ENCODE measurements at places on chromosomes 6 and 20.
A peak's percentile ranks its signal among the peaks of the same experiment; 100 is the strongest.

DNA sequence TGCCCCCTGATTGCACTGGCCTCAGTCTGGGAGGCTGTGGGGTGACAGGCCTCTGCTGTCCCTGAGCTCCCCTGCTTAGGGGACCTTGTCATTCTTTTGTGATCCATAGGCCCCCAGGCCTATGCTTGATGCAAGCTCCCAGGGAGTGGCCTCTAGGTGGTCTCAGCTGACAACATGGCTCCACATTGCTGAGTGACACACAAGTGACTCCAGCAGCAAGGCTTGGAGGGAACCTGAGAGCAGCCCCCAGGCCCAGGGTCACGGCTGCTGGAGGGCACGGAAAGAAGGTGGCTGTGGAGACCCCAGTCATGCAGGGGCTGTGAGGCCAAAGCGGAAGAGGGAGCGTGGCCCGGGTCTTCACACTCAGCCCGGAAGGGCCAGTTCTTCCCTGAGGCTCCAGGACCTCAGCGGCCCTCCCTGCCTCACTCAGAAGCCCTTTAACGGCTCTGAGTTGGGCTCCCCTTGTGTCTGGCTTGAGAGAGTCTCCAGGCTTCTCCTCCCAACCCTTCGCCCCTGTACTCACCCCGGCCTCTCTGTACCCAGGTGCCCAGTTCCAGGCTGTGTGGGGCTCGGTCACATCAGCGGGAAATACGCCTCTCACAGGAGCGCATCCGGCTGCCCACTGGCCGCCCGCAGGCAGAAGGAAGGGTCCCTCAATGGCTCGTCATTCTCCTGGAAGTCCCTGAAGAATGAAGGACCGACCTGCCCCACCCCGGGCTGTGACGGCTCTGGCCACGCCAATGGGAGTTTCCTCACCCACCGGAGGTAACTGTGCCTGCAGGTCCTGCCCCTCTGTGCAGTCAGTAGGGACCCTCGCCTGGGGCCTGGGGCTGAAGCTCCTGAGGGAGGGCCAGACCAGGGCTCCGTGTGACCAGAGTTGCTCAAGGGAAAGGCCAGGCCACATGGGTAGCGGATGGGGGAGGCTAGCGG is 23.7 kb upstream of the PCMTD2 start:
- no peak for DNase-seq

GRCh38 chr6:32609731-32610640 is 20.3 kb upstream of the HLA-DRB1 start:
- DNase-seq, result peak; percentile 62

GRCh38 chr20:37915800-37916570 is 13.1 kb downstream of the VSTM2L start:
- DNase-seq, result no peak

GRCh38 chr6:34469499-34469898 is 3.6 kb downstream of the PACSIN1 start:
- DNase-seq, result no peak

GRCh38 chr6:38163186-38164130 is 343.9 kb downstream of the ZFAND3 start:
- DNase-seq, result no peak

GRCh38 chr6:14310960-14311359 is 193.4 kb downstream of the CD83 start:
- DNase-seq, result no peak

DNA sequence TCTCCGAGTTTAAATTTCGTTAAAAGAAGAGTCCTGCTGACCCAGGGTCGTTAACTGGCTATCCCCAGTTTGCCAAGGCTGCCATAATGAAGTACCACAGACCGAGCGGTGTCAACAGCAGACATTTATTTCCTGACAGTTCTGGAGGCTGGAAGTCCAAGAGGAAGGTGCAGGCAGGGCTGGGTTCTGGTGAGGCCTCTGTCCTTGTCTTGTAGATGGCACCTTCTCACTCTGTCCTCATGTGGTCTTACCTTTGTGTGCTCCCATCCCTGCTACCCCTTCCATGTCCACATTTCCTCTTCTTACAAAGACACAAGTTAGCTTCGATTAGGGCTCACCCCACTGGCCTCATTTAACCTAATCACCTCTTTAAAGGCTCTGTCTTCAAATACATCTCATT is 29.8 kb upstream of the EEF1E1 start:
- DNase-seq, result no peak

- no peak for DNase-seq
These were observed 4.5 kb upstream of the GUCA1A start for GRCh38 chr6:42168650-42169049.

GRCh38 chr20:17395729-17396128 is 135.4 kb downstream of the BFSP1 start:
- no peak for DNase-seq

DNA sequence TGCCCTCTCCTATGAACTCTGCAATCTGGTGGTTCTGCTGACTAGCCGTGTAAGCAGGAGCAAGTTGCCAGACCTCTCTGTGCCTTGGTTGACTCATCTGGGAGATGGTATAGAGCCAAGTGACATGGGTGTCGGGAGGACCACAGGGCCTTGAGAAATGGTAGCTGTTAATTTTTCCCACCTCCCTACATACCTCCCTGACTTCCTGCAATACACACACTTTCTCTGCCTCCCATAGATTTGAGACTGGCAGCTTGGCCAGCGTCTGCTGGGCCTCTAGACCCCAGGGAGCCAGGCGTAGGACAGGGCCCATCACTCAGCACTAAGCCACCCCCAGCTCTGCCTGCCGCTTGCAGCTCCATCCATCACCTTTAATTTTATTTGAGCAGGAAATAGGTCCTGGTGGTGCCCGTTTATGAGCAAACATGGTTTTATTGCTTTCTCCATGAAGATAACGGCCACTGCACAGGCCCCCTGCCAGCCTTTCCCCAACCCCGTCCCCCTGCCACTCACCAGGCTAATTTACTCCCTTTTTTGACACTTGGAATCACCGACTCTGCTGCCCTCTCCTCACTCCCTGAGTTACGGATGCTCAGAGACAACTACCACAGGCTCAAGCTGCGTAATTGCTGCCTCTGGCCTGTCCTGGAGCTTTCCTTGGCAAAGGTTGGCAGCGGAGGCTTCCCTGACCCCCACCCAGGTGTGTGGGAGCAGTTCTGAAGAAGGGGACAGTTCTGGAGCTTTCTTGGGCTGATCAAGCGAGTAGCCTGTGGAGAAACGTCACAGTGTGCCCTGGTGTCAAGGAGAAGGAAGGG is 11.1 kb downstream of the GLP1R start:
- DNase-seq, result no peak

DNA sequence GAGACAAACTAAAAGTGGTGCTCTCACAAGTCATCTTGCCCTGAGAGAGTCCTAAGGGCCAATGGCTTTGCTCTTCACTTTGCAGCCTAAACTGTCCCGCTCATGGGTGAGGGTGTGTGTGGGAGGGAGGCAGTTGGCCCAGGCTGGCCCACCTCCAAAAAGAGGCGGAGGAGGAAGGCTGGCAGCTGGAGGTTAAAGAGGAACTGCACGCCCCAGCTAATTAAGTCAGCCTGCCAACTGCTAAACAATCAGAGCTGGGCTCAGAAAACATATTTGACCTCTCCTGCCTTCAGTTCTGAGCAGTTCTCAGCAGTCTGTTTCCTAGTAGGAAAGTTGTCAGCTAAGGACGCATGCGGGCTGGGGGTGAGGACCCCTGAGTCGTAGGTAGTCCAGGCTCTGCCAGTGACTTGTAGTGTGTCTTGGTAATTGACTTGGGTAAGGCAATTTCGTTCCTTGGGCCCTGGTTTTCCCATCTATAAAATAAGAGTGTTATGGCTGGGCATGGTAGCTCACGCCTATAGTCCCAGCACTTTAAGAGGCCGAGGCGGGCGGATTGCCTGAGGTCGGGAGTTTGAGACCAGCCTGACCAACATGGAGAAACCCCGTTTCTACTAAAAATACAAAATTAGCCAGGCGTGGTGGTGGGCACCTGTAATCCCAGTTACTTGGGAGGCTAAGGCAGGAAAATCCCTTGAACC is 17.0 kb downstream of the GSS start:
- DNase-seq, result no peak

All from GM10248 (cell line).